ENCODE measurements at places on chromosomes 12 and 14.

DNA sequence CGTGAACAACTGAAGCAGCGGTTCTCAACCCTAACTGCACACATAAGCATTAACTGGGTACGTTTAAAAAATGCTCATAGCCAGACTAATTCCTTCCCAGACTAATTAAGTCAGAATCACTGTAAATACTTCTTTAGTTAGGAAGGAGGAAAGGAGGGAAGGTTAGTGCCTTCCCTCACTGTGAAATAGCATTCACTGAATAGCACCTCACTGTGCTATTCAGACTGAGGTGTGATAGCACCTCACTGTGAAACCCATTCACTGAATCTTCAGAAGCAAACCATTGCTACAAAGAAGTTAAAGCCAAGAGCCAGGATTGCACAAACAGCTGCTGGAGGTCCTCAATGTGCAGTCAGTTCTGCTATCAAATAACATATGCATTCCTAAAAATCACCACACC is 58.8 kb downstream of the RTN1 start:
- DNase-seq, result no peak

- no peak for DNase-seq
These were observed 496.7 kb downstream of the SLC6A15 start for GRCh38 chr12:84415946-84416345.

- DNase-seq, result no peak
These were observed 179.2 kb downstream of the AKAP6 start for GRCh38 chr14:32508281-32508680.

DNA sequence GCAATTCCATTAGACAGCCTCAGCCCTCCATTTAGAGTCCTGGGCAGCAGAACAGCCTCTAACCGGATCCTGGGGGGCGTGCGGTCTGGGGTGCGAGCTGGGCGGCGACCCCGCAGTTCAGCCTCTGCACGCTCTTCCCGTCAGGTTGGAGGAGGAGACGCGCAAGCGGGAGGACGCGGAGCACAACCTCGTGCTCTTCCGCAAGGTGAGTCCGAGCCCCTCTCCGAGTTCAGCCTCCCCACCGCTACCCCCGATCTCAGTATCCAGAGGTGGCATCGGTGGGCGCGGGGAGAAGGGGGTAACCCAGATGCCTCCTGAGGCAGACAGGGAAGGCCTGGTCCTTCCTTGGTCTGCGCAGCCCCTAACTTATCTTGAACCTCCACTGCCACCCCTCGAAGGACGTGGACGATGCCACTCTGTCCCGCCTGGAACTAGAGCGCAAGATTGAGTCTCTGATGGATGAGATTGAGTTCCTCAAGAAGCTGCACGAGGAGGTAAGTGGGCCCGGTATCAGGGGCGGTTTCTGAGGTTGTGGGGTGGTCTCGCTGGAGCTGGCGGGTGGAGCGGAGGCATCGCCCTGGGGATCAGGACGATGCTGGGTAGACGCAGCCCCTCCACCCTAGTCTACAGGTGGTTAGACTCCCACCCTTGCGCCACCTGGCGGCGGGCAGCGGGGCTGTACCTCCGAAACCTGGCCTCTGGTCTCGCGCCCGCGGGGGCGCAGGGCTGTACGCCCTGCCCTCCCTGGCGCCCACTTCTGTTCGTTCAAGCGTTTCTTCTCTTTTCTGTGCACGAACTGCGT is 1.3 kb downstream of the PRPH start:
- no peak for DNase-seq

DNA sequence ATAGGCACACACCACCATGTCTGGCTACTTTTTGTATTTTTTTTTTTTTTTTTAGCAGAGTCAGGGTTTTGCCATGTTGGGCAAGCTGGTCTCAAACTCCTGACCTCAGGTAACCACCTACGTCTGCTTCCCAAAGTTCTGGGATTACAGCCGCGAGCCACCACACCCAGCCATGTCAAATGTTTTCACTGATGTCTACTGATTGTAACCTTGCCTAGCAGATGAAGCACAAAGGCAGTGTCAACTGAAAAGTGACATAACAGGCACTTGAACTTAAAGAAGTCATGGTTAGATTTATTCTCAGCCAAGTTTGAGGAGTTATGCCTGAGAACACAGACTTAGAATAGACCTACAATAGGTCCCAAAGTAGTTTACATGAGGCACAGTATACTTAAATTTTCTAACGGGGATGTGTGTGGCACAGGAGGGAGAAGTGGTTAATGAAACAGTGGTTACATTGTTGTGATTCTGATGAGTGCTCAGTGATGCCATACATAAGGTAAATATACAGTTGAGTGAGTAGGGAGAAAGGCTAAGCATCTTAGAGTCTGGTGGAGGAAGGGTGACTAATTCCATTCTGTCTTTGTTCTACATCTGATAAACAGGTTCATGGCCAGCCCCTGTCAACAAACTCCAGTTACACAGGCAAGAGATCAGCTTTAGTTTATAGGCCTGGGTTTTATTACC is 12.6 kb upstream of the RNASE4 start:
- no peak for DNase-seq

- no peak for DNase-seq
These were observed 1.4 kb downstream of the BMP4 start for GRCh38 chr14:53955229-53955556.

DNA sequence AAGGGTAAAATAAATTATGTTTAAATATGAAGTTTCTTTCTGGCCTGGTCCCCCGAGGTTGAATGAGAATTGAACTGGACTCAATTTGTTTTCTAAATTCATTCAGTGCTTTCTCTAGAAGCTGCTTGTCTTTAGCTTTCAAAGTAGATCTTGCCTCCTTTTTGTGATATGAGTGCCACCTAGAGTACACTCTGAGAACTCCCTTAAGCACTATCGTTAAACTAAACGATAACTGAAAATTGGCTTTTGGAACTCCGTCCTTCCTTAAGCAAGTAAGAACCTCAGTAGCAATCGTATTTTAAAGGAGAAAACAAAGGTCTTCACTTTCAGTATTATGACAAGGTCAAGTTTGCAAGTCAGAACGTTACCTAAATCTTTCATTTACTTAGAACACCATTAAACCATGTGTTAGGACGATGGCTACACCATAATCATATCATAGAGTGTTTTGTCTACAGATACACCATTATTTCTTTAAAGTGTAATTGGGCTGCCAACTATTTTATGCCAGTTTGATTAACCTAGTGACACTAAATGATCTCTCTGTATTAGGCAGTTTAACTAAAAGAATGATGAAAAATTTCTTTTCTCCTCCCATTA is 364.8 kb downstream of the SNAPC1 start:
- peak; percentile 77 for DNase-seq

DNA sequence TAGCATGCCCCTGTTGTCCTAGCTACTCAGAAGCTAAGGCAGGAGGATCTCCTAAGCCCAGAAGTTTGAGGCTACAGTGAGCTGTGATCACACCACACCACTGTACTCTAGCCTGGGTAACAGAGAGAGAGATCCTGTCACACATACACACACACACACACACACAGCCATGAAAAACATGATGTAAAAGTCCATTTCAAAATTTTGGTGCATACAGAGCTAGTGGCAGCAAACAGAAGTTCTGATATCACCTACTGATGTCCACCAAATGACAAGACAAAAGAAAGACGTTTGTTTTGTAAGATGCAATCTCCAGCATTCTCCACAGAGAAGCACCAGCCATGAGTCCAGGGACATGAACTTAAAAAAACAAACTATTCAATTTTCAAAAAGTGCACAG is 15.9 kb downstream of the AREL1 start:
- DNase-seq, result no peak

GRCh38 chr12:90124914-90125313 is 416.3 kb upstream of the ATP2B1 start:
- DNase-seq, result no peak

DNA sequence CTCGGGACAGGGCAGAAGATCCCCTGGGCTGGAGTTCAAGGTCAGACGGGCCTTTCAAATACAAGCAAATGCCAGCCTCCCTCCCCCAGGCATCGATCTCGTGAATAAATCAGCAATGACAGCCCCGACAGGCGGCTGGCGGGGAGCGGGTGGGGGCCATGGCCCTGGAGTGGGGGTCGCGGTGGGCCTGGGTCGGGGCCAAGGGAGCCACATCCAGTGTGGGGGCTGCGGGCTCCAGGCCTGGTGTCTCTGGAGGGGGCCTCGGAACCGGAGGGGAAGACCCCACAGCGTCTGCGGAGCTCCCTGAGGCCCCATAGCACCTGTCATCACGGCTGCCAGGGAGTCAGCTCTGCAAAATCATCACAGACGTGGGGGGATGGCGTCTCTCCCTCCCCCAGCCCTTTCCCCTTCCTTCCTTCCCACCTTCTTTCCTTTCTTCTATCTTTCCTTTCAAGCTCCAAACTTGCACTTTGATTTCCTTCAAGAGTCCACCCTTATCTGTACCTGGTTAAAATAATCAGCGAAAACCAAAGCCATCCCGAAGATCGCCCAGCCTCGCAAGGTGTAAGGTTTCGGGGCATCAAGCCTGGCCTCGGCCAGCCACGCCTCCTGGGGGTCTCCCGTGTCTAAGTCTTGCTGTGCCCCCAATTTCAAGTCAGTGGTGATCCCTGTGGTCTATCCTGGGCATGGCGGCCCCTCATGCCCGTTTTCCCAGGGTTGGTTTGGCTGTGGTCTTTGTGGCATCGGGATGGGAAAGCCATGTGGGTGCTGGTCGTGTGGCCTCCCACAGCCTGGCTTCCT is 92.1 kb downstream of the NOC4L start:
- no peak for DNase-seq

DNA sequence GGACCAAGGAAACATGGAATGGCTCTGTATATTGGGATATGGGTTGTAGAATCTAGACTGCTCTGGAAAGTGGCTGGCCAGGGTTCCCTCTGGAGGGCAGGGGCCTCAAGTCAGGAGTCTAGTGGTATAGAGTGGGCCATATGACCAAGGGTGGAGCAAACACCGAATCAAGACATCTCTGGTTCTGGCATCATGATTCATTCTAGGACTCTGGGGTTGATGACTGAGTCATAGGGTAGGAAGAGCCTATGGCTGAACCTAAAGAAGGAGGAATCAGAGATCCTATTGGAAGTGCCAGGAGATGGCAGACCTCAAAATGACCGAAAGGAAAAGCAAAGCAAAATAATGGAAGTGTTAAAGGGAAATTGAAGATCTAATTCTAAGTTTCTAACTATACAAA is 356.4 kb upstream of the PRICKLE1 start:
- no peak for DNase-seq

GRCh38 chr14:85607651-85608081 is 77.7 kb downstream of the FLRT2 start:
- no peak for DNase-seq

DNA sequence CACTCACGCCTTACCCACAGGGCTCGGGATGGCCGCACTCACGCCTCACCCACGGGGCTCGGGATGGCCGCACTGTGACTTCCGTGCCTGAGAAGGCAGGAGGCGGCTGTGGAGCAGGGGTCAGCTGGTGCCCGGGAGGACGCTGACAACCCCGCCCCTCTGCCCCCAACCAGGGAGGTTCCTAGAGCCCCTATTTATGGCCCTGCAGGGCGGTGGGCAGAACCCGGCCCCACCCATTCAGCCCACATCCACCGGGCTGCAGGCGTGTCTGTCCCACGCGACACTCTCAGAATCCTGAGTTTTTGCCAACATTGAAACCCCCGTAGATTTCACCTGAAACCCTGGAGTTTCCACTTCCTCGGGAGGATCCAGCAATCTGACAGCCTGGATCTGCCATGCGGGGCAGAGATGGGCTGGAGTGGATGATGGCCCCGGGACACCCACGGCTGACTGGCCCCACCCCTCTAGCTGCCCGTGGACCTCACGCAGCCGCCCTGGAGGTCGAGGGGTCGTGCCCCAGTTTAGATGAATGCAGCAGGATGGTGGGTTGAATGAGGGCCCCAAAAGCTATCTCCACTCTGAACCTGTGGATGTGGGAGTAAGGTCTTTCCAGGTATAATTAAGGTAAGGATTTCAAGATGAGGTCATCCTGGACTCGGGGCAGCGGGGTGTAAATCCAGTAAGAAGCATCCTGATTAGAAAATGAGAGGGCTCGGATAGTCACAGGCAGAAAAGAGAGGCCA is 20.4 kb downstream of the GALNT9 start:
- no peak for DNase-seq

DNA sequence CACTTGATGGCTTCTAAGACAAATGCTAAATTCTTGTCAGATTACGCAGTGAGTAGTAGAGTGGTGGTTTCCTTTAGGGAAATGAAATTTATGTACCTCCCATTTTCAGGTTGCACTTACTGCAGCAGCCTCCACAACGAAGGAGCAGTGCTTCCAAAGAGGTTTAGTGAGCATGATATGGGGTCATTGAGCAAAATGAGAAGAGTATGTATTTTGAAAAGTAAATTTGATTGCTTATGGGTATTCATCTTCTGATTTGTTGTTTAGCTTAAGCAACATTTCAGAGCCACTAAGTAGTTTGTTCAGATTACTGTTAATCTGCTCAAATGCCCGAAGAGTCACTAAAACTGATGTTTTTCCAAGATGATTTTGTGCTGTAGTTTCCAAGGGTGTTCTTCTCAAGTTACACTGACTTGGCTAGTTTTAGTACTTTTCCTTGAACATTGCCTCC is 493.6 kb downstream of the PCNX1 start:
- DNase-seq, result no peak

- peak; percentile 70 for DNase-seq
These were observed 3.2 kb upstream of the SOCS2 start for GRCh38 chr12:93569301-93569655.

- DNase-seq, result no peak
These were observed 99.2 kb downstream of the SCARB1 start for GRCh38 chr12:124764451-124764850.

DNA sequence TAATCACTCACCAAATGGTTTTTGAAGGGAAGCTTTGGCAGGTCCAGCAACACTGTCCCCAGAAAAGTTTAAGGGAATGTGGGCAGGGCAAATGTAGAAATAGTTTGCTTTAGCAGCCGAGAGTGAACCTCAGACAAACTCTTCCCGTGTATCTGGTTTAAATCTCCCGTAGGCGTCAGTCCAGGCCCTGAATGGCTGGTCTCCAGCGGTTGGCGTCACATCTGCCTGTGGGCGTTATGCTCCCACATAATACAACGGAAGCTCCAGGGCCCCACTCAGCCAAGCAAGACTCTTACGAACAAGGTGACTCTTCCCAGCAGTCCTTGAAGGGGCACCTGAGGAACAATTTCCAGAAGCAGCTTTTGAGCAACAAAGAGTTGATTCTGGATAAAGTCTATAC is 942 bp downstream of the ZC2HC1C start:
- no peak for DNase-seq

Data from NCI-H2227 treated with DMSO at 0.1 percent for 48 hours (cell line).